Stimulated activated CD4-positive, alpha-beta T cell treated with anti-CD3 and anti-CD28 coated beads, TNF-alpha, amount 100 ng/mL, for 24 hours (primary cell): ENCODE measurements at places on chromosomes 6 and 20.
A peak's percentile ranks its signal among the peaks of the same experiment; 100 is the strongest.

DNA sequence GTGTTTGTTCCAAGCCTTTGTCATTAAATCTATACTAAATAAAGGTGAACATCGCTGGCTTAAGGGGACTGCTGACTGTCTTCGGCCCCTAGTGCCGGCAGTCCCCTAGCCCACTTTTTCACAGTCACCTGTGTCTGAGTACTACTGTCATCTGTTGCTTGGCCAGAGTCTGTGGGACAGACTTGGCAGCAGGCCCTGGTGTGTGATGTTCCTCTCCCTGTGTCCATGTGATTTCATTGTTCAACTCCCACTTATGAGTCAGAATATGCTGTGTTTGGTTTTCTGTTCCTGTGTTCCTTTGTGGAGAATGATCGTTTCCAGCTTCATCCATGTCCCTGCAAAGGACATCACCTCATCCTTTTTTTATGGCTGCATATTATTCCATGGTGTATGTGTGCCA, 133.4 kb downstream of the HAO1 start:
- no peak for DNase-seq

DNA sequence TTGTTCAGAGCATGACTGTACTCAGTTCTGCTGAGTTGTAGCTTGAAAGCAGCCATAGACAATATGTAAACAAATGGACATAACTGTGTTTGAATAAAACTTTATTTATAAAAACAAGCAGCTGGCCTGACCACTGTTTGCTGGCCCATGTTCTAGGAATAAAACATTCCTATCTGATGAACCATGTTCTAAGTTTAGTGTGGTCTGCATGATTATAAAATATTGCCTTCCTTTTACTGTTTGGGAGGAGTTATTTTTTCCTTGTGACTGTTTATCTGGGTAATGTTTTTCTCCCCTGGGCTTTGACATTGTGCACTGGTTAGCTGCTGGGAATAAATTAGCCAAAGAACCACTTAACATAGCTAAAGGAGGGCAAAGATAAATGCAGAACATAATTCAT, 55.1 kb downstream of the CDS2 start:
- DNase-seq, result no peak

DNA sequence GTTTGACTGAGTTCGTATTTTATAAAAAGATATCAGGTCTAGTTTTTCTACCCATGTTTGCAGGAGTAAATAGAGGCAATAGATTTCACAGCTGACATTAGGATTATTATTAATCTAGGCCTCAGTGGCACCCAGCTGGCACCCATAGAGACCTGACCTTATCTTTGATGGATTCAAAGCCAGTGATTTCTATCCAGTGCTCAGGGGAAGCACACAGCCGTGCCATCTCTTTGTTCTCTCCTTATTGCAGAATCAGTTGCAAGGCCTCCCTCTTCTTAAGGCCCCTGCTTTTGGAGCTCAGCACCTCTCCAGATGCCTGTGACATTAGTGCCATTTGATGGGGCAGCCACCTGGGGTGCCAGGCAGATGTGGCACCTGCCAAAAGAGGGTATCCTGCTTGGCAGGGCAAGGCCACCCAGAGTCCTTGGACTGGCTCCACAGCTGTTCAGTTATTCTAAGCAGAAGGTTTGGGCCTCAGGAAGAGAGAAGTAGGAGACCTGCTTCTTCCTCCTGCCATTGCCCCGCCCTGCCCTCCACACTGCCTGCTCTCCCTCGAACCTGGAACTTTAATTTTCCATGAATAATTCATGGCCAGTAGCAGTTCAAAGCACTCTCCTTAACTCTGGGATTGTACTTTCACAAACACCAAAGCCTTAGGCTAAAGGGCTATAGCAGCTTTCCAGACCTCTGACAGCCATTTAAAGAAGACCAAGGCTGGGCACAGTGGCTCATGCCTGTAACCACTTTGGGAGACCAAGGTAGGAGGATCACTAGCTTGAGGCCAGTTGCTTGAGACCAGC, 206.3 kb downstream of the ZDHHC14 start:
- no peak for DNase-seq

DNA sequence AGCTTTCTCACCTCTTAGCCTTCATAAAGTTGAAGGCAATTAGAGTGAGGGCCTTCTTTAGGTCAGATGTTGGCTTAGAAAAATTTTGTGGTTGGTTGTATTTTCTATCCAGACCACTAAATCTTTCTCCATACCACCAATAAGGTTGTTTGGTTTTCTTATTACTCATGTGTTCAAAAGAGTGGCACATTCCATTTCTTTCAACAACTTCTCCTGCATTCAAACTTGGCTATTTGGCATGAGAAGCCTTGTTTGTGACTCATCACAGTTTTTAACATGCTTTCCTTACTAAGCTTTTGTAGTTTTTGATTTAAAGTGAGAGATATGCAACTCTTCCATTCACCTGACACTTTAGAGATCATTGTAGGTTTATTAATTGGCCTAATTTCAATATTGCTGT, 949.6 kb downstream of the TBC1D32 start:
- DNase-seq, result no peak

GRCh38 chr6:47308552-47309290, 984 bp downstream of the TNFRSF21 start:
- peak; percentile 10 for DNase-seq

DNA sequence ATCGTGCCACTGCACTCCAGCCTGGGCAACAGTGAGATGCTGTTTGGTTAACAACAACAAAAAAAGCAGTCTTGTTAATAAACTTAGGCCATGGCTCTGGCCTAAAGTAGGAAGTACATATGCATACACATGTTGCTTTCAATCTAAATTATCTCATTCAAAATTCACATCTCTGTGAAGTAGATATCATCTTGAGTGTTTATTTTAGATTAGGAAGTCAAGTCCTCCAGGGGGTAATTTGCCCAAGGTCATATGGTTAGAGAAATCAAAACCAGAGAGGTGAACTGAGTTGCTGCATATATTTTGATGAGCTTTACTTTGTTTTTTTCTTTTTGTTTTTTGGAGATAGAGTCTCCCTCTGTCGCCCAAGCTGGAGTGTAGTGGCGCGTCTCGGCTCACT, 52.8 kb downstream of the B4GALT5 start:
- DNase-seq, result no peak

DNA sequence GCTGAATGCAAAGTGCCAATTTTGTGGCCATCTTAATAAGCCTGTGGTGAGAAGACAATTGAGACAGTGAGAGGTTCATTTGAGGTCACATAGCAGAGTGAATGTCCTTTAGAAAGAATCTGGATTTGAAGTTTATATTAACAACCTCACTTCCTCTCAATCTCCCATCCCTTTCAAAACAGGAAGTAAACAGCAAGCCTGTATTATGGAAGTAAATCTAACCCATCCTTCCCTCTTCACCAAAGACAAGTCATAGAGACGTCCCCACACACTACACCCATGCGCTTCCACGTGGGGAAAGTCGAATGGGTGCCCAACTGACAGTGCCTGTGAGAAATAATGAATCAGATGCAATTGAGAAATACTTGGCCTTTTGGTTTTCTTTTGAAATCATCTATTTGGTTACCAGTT, 28.8 kb upstream of the CCND3 start:
- peak; percentile 50 for DNase-seq

DNA sequence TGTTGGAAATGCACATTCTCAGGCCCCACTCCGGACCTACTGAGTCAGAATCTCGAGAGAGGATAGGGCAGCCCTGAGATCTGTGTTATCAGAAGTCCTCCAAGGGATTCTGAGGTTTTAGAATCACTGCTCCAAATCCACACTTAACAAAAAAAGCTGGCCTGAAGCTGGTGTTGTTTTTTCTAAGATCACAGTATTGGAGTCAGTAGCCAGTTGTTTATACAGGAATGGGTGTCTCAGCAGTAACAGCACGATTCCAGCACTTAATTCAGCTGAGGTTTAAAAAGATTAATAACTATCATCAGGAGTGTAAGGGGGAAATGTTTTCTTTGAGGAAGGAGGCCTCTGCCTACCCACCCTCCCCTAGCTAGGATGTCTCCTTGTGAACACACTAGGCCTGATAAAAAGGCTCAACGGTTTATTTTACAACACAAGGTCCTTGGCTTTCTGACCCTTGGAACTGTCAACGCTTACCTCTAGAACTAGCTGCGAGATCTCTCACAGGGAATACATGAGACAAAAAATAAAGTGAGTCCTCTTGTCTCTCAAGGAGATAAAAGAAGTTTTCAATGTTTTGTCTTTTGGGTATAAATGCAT, 505.4 kb downstream of the CD83 start:
- no peak for DNase-seq

DNA sequence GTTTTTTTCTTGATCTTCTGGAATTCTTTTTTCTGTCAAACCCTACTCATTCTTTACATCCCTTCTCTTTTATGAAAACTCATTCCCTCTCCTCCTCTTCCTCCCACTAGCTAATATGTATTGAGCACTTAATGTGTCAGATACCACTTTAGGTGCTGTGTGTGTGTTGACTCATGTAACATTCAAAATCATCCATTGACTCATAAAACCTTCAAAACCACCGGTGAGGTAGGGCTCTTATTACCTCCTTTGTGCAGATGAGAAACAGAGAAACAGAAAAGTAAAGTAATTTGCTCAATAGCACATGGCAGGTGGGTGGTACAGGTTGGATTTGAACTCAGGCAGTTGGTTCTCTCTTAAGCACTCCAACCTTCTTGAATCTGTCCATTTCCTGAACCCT, 136.3 kb upstream of the NEDD9 start:
- no peak for DNase-seq

DNA sequence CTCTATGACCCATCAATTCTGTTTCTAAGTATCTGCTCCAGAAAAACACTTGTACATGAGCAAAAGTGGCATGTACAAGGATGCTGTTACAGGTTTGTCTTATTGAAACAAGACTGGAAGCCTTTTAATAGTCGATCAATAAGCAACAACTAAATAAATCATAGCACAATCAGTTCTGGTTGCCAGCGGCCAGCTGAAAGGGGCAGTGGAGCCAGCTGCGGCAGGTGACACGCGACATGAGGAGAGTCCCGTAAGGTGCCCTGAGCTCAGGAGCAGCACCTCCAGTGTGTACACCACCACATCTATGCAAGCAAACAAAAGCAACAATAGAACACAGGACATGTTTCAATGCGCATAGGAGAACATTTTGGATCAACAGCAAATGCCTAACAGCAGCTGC, 20.7 kb upstream of the NNAT start:
- no peak for DNase-seq

DNA sequence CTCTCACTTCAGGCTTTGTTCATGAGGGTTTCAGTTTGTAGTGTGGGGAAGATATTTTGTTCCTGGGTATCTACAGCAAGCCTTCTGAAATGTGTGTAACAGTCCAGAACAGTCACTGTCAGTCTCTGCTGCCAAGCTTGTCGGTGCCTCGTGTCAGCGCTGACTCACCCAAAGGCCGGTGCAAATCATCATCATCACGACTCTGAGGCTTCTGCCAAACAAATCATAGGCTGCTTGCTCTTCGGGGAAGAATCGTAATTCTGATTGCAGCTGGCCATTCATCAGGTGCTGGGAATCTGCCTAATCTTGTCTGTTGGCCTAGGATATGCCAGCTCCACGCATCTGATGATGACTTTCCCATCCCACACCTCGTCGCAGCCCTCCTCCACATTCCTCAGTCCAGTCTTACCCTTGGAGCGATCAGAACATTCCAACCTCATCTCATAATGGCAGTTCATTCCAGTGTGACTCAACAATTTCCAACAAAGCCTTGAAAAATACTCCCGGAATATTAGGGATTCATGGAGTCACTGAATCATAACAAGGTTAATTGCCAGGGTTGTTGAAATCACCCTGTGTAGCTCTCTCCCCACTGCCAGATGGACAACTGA, 40.9 kb downstream of the ALDH8A1 start:
- no peak for DNase-seq

- no peak for DNase-seq
These were observed 39.6 kb downstream of the PDSS2 start for GRCh38 chr6:107419733-107420132.

GRCh38 chr20:47614703-47615309, 113.1 kb downstream of the NCOA3 start:
- no peak for DNase-seq

DNA sequence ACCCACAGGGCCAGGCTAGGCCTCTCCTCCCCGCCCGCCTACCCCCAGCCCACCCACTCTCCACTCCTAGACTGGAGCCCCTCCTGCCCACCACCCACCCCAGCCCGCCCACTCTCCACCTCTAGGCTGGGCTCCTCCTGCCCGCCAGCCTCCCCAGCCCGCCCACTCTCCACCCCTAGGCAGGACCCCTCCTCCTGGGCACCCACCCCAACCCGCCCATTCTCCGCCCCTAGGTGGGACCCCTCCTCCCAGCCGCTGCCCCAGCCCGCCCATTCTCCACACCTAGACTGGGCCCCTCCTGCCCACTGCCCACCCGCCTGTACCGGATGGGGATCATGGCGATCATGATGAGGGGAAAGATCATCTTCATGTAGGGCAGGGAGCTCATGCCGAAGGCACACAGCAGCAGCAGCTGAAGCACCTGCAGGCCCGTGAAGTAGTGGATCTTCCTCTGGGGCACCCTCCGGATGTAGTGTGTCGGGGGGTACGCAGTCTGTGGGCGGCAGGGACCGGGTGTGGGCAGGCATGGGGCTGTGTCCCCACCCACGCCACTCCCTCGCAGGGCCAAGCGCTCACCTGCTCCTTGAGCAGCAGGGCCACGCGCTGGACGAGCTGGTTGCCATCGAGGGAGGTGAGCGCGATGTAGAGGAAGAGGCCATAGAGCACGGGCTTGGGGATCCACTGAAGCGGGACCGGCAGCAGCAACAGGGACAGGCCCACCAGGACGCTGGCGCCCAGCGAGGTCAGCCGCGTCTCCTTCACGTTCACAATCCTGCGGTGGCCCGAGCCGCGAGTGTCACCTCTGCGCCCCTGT, 10.8 kb downstream of the SLC4A11 start:
- no peak for DNase-seq

DNA sequence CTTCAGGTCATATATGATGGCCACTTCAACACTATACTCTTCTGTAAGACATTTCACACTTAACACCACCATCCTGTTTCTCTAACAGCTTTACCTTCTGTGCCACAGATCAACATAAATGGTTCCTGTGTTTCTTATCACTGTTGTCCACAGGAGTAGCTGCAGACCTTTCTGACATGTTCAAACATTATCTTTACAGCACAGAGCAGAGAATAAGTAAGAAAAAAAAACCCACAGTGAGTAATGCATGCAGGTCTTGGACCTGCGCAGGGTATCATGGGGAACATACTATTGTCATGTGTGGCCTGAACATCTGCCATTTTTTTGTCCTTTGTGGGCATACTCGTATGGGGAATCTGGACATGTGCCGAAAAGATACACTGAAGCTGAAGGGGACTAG, 161.9 kb downstream of the KIF16B start:
- DNase-seq, result no peak

- peak; percentile 43 for DNase-seq
These were observed 148.3 kb downstream of the GPX5 start for GRCh38 chr6:28673787-28674671.

DNA sequence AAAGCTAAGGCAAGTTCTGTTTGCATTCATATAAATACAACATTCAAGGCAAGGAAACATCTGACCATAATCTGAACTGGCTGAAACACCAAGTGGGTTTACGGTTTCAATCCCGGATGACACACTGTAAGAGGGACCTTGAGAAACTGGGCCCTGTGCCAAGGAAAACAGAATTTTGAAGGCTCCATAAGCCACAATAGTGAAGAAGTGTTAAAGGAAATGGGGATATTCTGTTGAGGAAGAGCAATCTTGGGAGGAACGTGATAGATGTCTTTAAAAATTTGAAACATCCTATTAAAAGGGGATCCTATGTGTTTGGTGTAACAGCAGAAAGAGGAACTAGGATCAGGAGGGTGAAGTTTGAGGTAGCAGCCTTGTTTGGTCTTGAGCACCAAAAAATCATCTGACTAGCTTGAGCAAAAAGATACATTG, 82.4 kb upstream of the TAB2 start:
- no peak for DNase-seq
